Putamen (tissue), 1 donor: ENCODE measurements at places on chromosomes 5 and 9.

GRCh38 chr5:77168879-77169244, 41.6 kb upstream of the PDE8B start:
- no peak for DNase-seq

GRCh38 chr5:134209477-134210245, 16.2 kb downstream of the PPP2CA start:
- no peak for DNase-seq

DNA sequence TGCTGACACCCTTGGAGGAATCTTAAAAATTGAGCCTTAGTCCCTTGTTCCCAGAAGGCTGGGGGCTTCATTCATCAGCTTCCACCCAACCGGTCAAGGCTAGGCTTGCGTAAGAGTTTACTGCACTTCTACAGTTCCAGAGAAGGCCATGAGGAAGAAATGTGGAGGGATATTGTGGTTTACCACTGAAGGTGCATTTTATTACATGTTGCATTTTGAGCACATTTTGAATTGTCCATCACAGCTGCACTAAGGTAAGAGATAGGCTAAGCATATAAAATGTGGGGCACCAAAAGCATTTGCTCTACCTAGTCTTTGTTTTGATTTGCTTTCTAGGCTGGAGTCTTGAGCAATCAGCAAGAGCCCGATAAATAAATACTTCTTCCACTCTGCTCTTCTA, 167.1 kb upstream of the PAPPA start:
- no peak for DNase-seq

GRCh38 chr5:99398976-99399375, 470.2 kb upstream of the CHD1 start:
- no peak for DNase-seq

DNA sequence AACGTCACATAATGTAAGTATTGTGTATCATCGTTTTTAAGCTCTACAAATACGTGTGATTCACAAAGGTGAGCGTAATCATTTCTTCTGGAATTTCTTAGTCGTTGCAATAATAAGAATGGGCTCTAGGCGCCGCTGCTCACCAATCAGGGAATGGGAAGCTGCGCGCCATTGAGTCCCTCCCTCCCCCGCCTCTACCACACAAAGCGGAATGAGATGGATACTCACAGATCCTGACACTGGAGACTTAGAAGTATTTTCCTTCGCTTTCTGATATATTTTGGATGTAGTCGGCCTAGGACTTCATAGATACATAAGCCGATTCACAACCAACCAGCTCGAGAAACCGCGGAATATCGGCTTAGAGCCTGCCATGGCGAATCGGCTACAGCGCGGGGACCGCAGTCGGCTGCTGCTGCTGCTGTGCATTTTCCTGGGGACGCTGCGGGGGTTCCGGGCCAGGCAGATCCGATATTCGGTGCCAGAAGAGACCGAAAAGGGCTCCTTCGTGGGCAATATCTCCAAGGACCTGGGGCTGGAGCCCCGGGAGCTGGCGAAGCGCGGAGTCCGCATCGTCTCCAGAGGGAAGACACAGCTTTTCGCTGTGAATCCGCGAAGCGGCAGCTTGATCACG, at the start of gene PCDHGA11:
TSS of gene PCDHGA11 (plus strand) at position 197 of the 634 bp plus-strand sequence. CDS start at position 374, 177 bp downstream.
- no peak for DNase-seq

- DNase-seq: no peak
These were observed 11.4 kb upstream of the ZDHHC12 start for GRCh38 chr9:128735373-128735772.

GRCh38 chr9:20863945-20864344, 167.5 kb downstream of the HACD4 start:
- no peak for DNase-seq

GRCh38 chr5:665956-666711, 27.0 kb downstream of the TPPP start:
- DNase-seq: no peak

GRCh38 chr5:67902497-67902830, 313.1 kb upstream of the PIK3R1 start:
- no peak for DNase-seq

GRCh38 chr5:170405817-170406216, 16.6 kb upstream of the KCNMB1 start:
- DNase-seq: no peak

- DNase-seq: peak; percentile 20
These were observed 216.2 kb upstream of the CLINT1 start for GRCh38 chr5:158074992-158075769.

DNA sequence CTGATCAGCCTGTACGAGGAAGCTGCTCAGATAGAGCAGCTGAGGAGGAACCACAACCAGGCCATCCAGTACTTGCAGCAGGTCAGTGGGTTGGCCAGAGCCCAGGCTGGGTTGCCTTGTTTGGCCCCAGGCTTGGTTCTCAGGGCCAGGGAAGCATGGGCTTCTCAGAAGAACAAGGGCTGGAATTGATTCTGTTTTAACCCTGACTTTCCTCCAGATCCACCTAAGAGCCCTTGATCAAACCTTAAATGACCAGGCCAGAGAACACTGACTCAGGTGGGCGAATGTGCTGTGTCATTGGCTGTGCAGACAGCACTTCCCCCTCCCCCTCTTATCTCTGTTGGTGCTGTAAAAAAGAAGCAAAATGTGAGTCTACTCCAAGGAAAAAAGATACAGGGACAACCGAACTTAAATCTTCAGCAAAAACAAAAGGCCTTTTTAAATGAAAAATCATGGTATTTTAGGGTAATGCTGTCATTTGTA, 28.1 kb downstream of the TTC23L start:
- no peak for DNase-seq

DNA sequence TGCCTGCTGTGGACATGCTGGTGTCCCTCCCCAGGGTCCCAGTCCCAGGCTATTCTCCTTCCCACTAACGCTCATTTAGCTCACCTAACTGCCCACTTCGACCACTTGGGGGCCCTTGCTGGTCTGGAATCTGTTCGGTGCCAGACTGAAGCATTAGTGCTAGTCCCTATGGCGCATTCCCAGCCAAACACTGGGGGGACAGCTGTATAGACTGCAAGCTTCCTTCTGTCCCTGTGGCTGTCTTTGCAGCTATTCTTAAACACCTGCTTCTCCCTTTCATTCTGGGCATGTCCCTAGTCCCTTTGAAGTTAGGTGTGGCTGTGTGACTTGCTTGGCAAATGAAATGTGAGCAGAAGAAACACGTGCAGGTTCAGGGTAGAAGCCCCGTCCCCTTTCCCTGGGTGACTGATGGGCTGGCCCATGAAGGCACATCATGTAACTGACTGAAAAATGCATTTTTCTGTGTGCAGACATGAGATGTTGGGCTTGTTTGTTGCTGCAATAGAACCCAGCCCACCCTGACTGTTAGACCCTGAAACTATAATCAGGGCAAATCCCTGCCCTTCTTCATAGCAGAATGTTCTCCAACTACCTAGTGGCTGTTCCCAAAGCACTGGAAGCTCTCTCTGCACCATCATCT, 134.4 kb downstream of the BARX1 start:
- no peak for DNase-seq

- no peak for DNase-seq
These were observed 618.8 kb downstream of the HINT1 start for GRCh38 chr5:130546211-130546610.

DNA sequence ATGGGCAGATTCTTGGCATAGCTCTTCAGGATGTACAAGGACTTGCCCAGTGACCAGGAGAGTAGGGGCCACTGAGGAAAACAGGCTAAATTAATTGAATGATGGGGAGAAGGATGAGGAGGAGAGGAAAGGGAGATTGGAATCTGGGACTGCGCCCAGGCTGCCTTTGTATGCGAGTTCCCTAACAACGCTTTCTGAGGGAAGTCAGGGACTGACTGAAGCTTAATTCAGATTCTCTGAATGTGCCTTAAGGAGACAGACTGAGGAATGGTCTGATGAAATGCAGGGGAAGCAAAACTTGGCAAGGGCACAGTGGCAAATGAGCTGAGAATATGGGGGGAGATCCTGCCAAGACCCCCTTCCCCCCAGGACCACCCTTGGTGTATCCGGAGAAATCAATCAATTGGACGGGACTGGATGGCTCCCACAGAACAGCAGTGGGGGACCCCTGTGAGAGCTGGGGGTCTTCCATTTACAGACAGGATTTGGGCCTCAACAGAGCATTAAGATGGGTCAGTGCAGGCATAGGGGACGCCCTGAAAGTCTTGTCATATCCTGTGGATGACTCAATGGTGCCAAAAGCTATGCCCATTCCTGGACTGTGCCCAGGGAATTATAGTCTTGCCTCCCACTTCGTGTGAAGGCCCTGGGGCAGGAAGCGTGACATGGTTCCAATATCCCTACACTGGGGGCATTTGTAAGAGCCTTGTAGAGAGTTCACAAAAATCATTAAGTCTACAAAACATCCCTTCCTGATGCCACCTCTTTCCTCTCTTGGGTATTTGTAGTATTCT, 215.5 kb upstream of the TNC start:
- DNase-seq: no peak

DNA sequence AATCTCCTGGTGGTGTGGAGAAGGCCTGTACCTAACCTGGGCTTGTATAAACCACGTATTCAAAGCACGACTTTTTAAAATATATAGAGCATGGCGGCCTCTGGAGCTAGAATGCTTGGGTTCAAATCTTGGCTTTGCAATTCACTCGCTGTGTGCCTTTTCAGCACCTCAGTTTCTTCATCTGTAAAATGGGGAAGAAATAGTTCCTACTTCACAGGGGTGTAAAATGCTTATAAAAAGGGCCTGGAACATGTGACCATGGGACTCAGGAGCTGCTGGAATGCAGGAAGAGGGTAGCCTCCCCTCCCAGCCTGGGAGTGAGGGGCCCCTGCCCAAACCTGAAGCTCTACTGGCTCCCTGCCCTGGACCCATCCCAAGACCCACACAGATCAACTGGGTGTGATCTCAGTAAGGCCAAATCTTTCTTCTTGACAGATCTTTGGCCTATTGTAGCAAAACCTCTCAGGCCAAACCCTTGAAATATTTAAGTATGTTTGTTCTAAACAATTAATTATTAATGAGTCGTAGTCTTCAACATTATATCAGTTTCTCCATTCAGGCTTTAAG, 269.0 kb downstream of the ZSWIM6 start:
- no peak for DNase-seq

DNA sequence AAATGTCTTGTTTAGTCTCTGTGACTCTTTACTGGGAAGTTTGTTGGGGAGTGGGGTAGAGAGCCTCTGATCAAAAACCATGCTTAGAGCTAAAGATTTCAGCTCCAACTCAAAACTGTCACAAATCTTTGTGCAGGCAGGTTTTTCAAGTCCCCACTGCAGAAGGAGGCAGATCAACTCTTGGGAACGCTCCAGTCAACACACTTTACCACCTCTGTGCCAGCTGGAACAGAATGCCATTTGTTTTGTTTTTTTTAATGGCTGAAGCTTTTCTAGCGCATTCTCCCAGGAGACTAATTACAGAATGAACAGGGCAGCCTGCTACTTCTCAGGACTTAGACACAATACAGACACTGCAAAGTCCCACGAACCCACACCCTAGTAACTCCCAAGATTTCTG, 17.9 kb upstream of the LHX6 start:
- no peak for DNase-seq

DNA sequence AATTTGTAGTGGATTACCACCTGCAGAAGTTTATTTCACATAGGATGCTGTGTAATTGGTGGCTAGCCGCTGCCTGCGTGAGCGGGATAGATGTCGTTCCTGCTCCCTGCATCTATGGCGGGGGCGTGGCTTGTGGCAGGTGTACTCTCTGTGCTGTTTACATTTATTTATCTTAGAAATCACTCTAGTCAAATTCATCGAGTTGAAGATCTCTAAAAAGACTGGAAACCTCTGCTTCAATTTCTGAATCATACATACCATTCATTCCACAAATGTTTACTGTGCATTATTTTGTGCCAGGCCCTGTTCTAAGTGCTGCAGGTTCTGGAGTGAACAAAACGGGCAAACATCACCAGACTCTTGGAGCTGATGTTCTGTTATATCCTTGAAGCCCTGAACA, 11.9 kb downstream of the ROPN1L start:
- DNase-seq: no peak
